ENCODE measurements at places on chromosomes 12 and 14. TPM values are rescaled to one million over a fixed set of nuclear protein-coding genes. Genes with fewer than 3 reads are reported as not detected.

Gene STXBP6
- not detected for total RNA-seq

DNA sequence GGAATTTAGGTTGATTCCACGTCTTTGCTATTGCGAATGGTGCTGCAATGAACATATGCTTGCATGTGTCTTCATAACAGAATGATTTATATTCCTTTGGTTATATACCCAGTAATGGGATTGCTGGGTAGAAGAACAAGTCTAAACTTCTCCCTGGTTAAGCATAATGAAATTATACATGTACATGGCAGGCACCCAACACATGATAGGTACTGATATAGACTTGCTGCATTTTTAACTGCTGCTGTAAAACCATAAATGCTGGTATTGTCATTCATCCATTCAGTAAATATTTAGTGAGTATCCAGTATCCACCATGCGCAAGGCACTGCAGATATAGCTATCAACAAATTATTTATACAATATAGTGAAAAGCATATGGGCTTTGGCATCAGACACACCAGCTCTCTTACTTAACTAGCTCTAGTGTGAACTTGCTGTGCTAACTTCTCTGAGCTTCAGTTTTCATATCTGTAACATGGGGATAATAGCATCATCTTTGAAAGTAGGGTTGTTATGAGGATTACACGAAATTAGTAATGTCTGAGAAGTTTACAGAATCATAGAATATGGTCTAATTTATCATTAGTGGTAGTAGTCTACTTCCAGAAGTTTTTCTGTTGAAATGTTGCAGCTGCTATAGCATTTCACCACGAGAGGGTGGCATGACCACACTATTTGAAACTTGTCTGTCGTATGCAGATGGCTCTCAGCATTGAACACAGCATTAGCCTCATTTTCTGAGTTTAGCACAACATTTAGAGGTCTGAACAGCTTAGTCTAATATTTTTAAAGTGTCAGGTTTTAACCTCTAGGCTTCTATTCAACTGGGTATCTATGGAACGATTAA, 32.0 kb upstream of the SEL1L start:
- H3K27ac ChIP-seq, result no peak overlapping the region
- DNase-seq, result peak; percentile 28
- no peaks in the 10 kb centered on the region for H3K36me3 ChIP-seq
- no peaks in the 10 kb centered on the region for H3K4me1 ChIP-seq
- H3K27me3 ChIP-seq, result peaks cover 9% of the 10 kb centered on the region
- H3K4me3 ChIP-seq, result no peak overlapping the region

Gene FAM186B
- 0.21 TPM for total RNA-seq

DNA sequence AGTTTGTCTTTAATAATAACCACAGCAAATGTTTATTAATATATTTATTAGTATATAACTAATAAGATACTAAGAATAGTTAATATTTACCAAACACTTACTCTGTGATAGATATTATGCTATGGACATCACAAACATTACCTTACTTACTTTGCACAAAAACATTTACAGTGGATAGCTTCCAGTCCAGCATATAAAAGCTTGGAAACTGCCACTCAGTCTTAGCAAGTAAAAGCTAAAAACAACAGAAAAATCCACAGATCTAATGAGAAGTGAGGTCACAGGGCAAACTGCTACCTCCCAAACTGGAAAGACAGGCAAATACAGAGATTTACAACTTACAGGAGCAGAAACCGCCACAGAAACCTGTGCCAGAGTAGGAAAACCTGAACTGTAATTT, 99.8 kb downstream of the METTL25 start:
- H3K36me3 ChIP-seq, result peaks cover 3% of the 10 kb centered on the region
- no peak overlapping the region for H3K27ac ChIP-seq
- no peak for DNase-seq
- no peaks in the 10 kb centered on the region for H3K27me3 ChIP-seq

Gene NFATC4
- total RNA-seq, result not detected

- no peak for DNase-seq
- no peaks in the 10 kb centered on the region for H3K27me3 ChIP-seq
- H3K4me3 ChIP-seq, result no peak overlapping the region
- H3K27ac ChIP-seq, result no peak overlapping the region
These were observed 91.4 kb downstream of the SUDS3 start for GRCh38 chr12:118467641-118468305.

DNA sequence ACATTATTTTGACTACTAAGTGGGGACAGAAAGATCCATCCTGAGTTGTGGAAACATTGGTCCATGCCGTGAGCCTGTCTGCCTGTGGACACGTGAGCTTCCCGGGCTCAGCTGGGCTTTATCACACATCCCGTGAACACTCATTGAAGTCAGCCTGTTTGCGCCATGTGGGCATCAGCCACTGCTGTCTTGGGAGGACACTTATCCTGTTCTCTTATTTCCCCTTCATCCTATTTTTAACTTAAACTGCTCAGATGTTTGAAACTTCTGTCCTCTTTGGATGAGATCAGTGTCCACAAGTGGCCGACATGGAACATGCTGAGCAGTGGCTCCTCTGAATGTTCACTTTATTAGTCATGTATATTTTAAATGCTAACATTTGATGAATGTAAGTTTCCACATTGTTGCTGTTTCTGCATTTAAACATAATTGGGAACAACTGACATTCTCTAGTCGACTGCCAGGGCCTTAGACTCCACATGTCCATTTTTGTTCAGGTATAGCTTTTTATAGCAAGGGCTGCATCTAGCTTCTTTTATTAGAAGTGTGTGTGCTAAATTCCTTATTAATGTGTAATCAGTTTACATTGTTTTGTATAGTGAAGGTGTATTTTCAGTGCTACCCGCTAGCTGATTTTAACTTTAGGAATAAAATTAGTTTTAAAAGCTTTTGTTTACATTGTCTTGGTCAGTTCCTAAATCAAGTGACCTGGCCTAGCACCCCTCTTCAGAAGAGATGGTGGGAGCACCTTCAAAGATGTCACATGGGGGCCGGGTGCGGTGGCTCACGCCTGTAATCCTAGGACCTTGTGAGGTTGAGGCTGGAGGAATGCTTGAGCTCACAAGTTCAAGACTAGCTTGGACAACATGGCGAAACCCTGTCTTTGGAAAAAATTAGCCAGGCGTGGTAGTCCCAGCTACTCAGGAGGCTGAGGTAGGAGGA, 24.0 kb downstream of the RNF34 start:
- no peak for DNase-seq
- peaks cover 2% of the 10 kb centered on the region for H3K4me1 ChIP-seq
- peaks cover 71% of the 10 kb centered on the region for H3K36me3 ChIP-seq
- no peaks in the 10 kb centered on the region for H3K27me3 ChIP-seq
- no peak overlapping the region for H3K27ac ChIP-seq

DNA sequence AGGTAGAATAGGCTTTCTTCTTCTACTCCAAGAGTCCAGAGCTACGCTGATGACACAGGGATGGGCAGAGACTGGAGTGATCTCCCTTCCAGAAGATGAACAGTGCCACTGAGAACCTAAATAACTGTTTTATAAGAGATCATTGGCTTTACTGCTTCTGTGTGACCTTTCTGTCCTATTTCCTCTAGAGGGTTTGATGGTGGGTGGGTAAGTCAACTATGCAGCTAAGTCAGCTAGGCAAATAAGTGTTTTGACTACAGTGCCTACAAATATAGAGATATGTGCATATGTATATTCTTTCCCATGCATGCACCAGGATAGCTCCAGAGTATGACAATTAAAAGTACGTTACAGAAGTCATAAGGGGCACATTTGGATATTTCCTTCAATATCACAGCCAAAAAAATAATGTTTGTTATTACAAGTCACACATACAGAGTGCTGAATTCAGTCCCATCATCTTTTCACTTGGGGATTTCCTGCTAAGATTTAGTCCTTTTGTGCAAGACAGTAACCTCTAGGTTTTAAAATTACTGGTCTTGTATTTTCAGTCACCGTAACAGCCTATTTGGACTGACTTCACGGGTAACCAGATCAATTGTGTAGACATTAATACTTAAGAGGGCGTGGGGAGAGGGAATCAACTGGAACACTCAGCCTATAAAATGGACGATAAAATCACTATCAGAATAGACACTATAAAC, 412.6 kb upstream of the SOX5 start:
- no peak overlapping the region for H3K4me3 ChIP-seq
- H3K4me1 ChIP-seq, result no peaks in the 10 kb centered on the region
- no peak overlapping the region for H3K27ac ChIP-seq

Gene PLEKHH1
- total RNA-seq, result 0.42 TPM

- no peak for DNase-seq
- H3K27ac ChIP-seq, result no peak overlapping the region
- H3K4me3 ChIP-seq, result no peak overlapping the region
- no peaks in the 10 kb centered on the region for H3K36me3 ChIP-seq
- H3K4me1 ChIP-seq, result peaks cover 3% of the 10 kb centered on the region
- H3K27me3 ChIP-seq, result no peaks in the 10 kb centered on the region
These were observed 56.0 kb upstream of the HECTD1 start for GRCh38 chr14:31263485-31264133.

Gene RFLNA
- total RNA-seq, result not detected

DNA sequence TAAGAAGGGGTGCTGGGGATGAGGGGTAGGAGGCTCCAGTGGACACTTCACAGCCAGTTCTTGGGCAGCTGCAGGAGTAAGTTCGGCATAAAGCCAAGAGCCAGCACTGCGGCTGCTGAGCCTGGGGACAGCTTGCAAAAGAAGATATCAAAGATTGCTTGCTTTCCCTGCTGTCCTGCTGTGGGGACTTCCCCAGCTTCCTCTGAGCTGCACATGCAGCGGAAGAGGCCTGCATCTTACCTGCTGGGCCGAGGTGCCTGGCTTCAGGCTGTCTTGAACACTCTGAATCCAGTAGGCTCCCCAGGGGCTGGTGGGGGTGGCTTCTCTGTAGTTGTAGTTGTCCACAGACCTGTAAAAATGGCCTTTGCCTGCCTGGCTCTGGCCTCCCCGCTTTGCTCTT, 1.3 kb downstream of the CHGA start:
- peaks cover 20% of the 10 kb centered on the region for H3K27me3 ChIP-seq
- no peak overlapping the region for H3K4me3 ChIP-seq
- no peaks in the 10 kb centered on the region for H3K36me3 ChIP-seq
- H3K27ac ChIP-seq, result no peak overlapping the region
- H3K4me1 ChIP-seq, result peaks cover 4% of the 10 kb centered on the region

DNA sequence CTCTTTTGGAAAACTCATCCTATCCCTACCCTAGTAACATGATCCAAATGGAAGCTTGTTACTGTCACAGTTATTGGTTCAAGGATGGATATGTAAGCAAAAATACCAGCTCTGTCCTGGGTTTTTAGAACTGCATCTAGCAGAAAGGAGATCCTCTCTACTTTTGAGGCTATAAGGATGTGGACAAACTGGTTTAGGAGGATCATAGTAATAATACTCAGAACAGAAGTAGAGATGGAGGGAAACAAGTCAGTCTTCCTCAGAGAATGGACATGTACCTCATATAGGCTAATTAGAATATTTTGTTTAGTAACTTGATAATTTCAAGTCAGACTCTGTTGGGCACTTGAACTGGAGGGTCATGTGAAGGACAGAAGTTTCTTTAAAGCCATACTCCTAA, 26.6 kb downstream of the FUT8 start:
- DNase-seq, result no peak
- H3K27me3 ChIP-seq, result no peaks in the 10 kb centered on the region
- H3K4me3 ChIP-seq, result no peak overlapping the region

- H3K4me3 ChIP-seq, result no peak overlapping the region
- no peak overlapping the region for H3K27ac ChIP-seq
- H3K4me1 ChIP-seq, result peaks cover 2% of the 10 kb centered on the region
- H3K27me3 ChIP-seq, result peaks cover 3% of the 10 kb centered on the region
- no peak for DNase-seq
These were observed 33.7 kb upstream of the EML1 start for GRCh38 chr14:99759546-99759925.

Gene GDF3
- total RNA-seq, result not detected

GRCh38 chr12:49582850-49583249, 14.9 kb upstream of the MCRS1 start:
- no peaks in the 10 kb centered on the region for H3K27me3 ChIP-seq
- H3K27ac ChIP-seq, result no peak overlapping the region
- peaks cover 3% of the 10 kb centered on the region for H3K36me3 ChIP-seq
- H3K4me3 ChIP-seq, result no peak overlapping the region
- DNase-seq, result no peak

- no peak overlapping the region for H3K4me3 ChIP-seq
- H3K27ac ChIP-seq, result no peak overlapping the region
- no peaks in the 10 kb centered on the region for H3K27me3 ChIP-seq
- DNase-seq, result no peak
These were observed 71.8 kb downstream of the MYRFL start for GRCh38 chr12:69896653-69897381.

DNA sequence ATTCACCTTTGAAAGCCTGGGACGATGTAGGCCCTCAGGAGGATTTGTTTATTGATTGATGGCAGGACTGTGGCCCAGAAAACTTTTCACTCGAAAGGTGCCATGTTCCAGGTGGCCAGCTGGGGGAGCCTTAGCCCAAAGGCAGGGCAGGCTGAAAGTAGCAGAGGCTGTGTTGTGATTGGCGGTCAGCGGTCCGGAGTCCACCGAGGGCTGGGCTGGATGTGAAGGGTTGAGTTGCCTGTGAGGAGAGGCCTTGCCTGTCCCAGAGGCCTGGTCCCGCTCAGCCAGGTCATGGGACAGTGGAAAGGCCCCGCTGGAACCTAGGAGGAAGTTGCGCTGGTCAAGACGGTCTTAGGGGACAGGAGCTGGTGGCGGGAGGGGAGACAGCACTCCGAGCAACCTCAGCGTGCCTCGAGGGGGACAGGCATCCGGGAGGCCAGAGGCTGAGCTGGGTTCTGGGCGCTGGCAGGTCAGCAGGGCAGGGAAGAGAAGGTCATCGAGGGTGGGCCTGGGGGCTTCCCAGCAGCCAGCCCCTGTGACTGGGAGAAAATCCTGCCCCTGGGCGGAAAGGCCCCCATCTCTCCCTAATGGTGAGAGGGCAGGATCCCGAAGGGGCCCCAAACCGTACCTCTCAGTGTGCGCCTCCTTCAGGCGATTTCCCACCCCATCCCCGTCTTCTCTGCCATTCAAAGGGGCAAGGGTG, 26.3 kb downstream of the CMA1 start:
- DNase-seq, result peak; percentile 62
- no peaks in the 10 kb centered on the region for H3K36me3 ChIP-seq
- peaks cover 26% of the 10 kb centered on the region for H3K4me1 ChIP-seq
- H3K27ac ChIP-seq, result peak overlapping the region; percentile 32

Gene DENND5B
- 0.16 TPM for total RNA-seq

Gene MANSC4
- not detected for total RNA-seq

DNA sequence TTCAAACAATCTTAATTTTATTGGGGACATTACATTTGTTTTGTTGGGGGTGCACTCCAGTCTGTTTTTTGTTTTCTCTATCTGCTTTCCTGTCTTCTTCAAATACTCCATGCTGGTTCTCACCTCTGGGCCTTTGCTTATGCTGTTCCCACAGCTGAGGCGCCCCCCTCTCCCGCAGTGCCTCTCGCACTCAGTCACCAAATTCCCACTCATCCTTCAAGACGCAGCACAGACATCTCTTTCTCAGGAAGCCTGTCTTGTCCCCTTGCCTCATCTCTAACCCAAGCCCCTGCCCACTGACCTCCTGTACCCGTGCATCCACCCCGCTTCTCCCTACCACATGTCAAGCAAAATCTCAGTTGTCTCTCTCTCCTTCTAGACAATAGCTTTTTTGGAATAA, 43.7 kb upstream of the PRMT8 start:
- H3K36me3 ChIP-seq, result no peaks in the 10 kb centered on the region
- no peaks in the 10 kb centered on the region for H3K4me1 ChIP-seq
- DNase-seq, result no peak
- H3K4me3 ChIP-seq, result no peak overlapping the region
- H3K27me3 ChIP-seq, result peaks cover 13% of the 10 kb centered on the region

Gene RASSF8
- 1.0 TPM for total RNA-seq
